ENCODE measurements at places on chromosomes 5 and 9.

GRCh38 chr5:10695759-10696543, 65.1 kb downstream of the DAP start:
- no peak for DNase-seq

GRCh38 chr9:84146893-84147710, 166.5 kb downstream of the RMI1 start:
- DNase-seq: no peak

DNA sequence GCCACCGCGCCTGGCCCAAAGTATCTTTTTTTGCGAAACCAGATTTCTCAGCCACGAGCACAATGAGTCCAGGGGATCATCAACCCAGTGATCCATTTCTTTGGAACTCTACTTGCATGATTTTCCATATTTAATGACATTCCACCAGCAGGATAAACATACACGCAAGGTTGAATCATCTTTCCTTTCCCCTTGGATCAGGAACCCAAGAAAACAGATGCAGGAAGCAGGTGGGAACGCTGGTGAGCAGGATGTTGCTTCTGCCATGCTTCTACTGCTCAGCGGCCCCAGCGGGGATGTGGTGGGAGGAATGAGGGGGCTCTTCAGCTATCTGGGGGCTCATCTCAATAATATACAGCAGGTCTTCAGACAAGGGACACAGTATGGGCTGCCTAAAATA, 118.2 kb downstream of the SEC61B start:
- DNase-seq: no peak

GRCh38 chr5:72187388-72188075, 80.3 kb downstream of the MAP1B start:
- DNase-seq: no peak

GRCh38 chr5:37568893-37569292, 189.8 kb downstream of the WDR70 start:
- DNase-seq: no peak

GRCh38 chr5:172644266-172644665, 3.2 kb downstream of the NEURL1B start:
- DNase-seq: no peak

DNA sequence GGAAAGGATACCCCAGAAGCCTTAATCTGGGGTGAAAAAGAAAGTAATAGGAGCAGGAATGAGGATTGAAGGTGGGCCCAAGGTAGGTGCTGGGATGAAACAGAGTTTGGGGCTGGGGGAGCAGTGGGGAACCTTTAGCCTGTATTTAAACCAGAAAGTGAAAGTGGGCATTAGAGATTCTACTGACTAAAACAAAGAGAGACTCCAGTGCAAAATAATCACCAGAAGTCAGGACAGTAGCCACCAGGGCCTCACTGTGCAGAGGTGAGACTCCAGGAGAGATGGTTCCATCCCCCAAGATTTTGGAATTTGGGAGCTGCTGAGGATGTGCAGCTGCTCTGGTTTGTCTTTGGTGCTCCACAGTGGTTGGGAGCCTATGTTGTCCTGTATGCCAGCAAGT, 13.1 kb downstream of the DNAJB5 start:
- DNase-seq: no peak

DNA sequence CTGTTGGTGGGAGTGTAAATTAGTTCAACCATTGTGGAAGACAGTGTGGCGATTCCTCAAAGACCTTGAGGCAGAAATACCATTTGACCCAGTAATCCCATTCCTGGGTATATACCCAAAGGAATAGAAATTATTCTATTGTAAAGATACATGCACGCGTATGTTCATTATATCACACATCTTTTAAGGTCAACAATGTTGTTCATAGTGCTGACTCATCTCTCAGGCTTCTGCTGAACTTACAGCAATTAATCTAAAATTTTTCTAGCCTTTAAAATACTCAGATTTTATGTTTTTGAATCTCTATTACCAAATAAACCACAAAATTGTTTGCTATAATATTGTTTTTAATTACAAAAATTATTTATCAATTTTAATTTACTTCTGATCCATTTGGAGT, 38.8 kb upstream of the ZNF618 start:
- no peak for DNase-seq

DNA sequence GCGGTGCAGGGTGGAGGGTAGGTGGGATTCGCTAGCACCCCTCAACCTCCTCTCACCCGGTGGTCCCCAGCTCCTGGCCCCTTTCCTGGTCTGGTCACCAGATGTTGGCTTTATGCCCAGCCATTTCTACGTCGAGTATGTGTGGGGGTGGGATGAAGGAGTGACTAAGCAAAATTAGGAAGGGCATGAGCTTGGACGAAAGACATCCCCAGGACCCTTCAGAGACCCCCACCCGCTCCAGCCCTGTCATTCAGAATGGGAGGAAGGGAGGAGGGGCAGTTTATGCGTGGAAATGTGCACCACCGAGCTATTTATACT, 742 bp downstream of the BHMT2 start:
- DNase-seq: no peak

GRCh38 chr5:31186672-31187267, 6.7 kb upstream of the CDH6 start:
- no peak for DNase-seq

DNA sequence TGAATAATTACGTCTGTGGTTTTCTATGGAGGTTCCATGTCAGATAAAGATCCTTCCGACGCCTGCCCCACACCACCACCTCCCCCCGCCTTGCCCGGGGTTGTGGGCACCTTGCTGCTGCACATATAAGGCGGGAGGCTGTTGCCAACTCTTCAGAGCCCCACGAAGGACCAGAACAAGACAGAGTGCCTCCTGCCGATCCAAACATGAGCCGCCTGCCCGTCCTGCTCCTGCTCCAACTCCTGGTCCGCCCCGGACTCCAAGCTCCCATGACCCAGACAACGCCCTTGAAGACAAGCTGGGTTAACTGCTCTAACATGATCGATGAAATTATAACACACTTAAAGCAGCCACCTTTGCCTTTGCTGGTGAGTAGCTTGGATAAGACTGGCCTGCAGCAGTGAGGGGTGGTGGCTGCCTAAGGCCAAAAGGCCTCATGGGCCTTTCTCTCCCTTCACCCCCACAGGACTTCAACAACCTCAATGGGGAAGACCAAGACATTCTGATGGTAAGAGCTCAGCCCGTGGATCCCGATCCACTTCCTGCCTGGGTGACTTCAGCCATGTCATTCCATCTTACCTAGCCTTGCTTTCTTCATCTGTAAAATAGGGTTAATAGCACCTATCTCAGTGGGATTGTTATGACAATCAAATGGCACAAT, at the start of gene IL3:
IL3 (plus strand) TSS at position 155 of the 661 bp plus-strand sequence; CDS start at position 207, 52 bp downstream.
- no peak for DNase-seq

GRCh38 chr5:165673499-165673898, 2168.1 kb downstream of the MAT2B start:
- DNase-seq: no peak
